ENCODE measurements at places on chromosomes 6 and 20. TPM values are rescaled to one million over a fixed set of nuclear protein-coding genes. Genes with fewer than 3 reads are reported as not detected.

Gene C20orf202
- total RNA-seq, result not detected

Gene CNBD2
- total RNA-seq, result 1.1 TPM

Gene PRDM13
- not detected for total RNA-seq

Gene ERGIC3
- 938 TPM for total RNA-seq

Gene MEP1A
- total RNA-seq, result not detected

Gene SLC12A5
- total RNA-seq, result under 0.01 TPM

Gene OPRM1
- total RNA-seq, result not detected

Gene MUCL3
- not detected for total RNA-seq

Gene TRMT6
- 6.4 TPM for total RNA-seq

Gene PRDM1
- total RNA-seq, result 2.2 TPM

Gene PREX1
- total RNA-seq, result 18.7 TPM

Gene IL17A
- not detected for total RNA-seq

Gene SIGLEC1
- total RNA-seq, result not detected

Gene EPB41L1
- 14.1 TPM for total RNA-seq

Gene MBOAT1
- 1.3 TPM for total RNA-seq

Gene MCCD1
- total RNA-seq, result not detected

Gene SRMS
- total RNA-seq, result not detected

Gene PTCHD4
- 9.8 TPM for total RNA-seq

Gene PRSS16
- total RNA-seq, result not detected

Gene NPBWR2
- not detected for total RNA-seq

Gene PDYN
- total RNA-seq, result not detected

Gene MEI4
- total RNA-seq, result not detected

Gene ATP6V1G2
- 2.6 TPM for total RNA-seq

Gene C6orf132
- 0.75 TPM for total RNA-seq

Gene KCNB1
- 0.12 TPM for total RNA-seq

Gene OPRL1
- 2.3 TPM for total RNA-seq

Gene SYCP2L
- total RNA-seq, result 0.08 TPM

Gene AP5S1
- 16.0 TPM for total RNA-seq

Gene SLC32A1
- total RNA-seq, result not detected

Gene TINAG
- total RNA-seq, result not detected

Gene MAP3K7
- total RNA-seq, result 16.5 TPM

Gene C6orf52
- total RNA-seq, result 0.38 TPM

Gene FARS2
- total RNA-seq, result 27.1 TPM

Gene ADA
- total RNA-seq, result 31.5 TPM

Gene RNF182
- not detected for total RNA-seq

Gene ECT2L
- not detected for total RNA-seq

Gene GJA10
- not detected for total RNA-seq

Gene ASIP
- not detected for total RNA-seq

Gene RIMS1
- 3.2 TPM for total RNA-seq

Gene ZHX3
- total RNA-seq, result 10.3 TPM

Gene MCM9
- 9.4 TPM for total RNA-seq

Gene CALHM6
- 0.23 TPM for total RNA-seq

Gene C20orf204
- total RNA-seq, result 0.23 TPM

Gene LY86
- not detected for total RNA-seq

Gene ZFP57
- total RNA-seq, result not detected

Gene COL11A2
- 0.08 TPM for total RNA-seq

Gene OR2H1
- total RNA-seq, result not detected

Gene MYH7B
- total RNA-seq, result 0.47 TPM

Gene CST2
- not detected for total RNA-seq

Gene GSTA4
- total RNA-seq, result 25.3 TPM

Gene OR2J3
- not detected for total RNA-seq

Gene RREB1
- 12.4 TPM for total RNA-seq

Gene ESR1
- total RNA-seq, result 0.83 TPM

Gene WTAP
- total RNA-seq, result 102 TPM

Gene MCHR2
- total RNA-seq, result not detected

Gene MLN
- not detected for total RNA-seq

Gene GRM1
- under 0.01 TPM for total RNA-seq

Measured in smooth muscle cell of the coronary artery (primary cell).